ENCODE measurements at places on chromosomes 4 and X.
A peak's percentile ranks its signal among the peaks of the same experiment; 100 is the strongest.

GRCh38 chr4:170089274-170089667 lies 485 bp downstream of the AADAT start:
- DNase-seq: peak; percentile 49

DNA sequence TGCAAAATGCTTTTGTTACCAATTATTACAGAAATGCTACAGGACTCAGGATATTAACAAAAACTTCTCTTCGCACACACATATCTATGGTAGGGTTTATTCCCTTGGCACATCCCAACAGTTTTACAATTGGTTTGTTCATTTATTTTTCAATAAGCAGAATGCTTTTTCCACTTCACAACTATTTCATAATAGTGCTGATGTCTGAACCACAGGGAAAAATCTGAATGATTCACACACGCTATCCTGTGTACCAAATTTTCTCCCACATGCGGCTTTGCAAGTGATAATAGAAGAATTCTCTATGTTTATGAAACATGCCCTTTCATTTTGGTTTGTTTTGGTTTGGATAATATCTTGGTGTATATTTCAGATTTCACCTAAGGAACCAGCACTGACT lies 725.7 kb upstream of the TENM3 start:
- DNase-seq: no peak

GRCh38 chr4:7295911-7296660 lies 103.7 kb downstream of the SORCS2 start:
- DNase-seq: peak; percentile 51

- no peak for DNase-seq
Measured at GRCh38 chr4:6017030-6017429, 1.2 kb downstream of the C4orf50 start.

DNA sequence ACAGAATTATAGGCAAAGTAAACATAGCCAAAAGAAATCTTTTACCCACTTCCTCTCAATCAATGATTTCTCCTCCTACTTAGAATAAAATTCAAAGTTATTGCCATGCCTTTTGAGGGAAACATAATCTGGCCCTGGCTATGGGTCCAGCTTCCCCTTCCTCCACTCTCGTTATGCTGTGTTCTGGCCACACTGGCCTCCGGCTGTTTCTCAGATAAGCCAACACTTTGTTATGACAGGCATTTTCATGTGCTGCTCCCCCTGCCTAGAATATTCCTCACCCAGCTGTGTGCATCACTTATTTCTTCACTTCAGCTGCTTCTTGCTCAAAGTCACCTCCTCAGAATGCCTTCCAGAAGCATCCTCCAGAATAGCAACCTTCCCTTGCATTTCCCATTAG lies 386.6 kb upstream of the AADAT start:
- no peak for DNase-seq

DNA sequence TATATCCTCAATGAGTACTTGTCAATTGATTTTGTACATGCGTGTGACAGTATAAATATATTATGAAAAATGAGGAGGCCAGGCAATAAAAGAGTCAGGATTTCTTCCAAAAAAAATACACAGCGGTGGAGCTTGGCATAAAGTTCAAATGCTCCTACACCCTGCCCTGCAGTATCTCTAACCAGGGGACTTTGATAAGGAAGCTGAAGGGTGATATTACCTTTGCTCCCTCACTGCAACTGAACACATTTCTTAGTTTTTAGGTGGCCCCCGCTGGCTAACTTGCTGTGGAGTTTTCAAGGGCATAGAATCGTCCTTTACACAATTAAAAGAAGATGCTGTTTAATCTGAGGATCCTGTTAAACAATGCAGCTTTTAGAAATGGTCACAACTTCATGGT lies at the start of gene OTC:
OTC (plus strand) TSS at position 243 of the 400 bp plus-strand sequence; CDS start at position 336, 93 bp downstream.
- DNase-seq: no peak

DNA sequence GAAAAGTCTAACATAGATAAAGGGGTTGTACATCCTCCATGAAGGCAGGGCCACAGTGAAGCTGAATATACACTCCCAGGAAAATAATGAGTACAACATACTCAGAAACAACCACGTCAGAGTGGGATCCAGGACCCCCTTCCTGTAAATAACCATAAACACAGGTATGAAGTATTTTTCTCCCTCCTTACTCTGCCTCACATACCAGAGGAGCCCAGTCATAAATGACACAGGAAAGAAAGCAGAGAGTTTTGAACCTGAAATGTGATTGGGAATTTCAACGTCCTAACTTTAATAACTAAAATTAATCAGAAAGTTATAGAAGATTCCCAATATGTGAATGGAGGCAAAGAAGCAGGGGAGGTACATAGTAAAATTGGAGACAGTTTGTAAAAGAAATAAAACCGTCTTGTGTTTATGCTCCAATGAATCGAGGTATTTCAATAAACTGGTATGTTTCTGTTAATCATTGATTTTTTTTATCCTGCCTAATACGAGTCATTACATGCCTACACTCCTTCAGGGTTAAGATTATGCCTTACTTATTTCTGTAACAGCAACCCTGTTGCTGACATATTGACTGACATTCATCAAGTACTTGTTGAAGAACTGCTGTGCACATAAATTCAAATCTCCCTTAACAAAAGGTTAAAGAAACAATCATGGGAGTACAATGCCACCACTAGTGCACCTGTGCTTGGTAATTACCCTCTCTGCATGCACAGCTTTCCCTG lies 431.3 kb downstream of the KCNIP4 start:
- no peak for DNase-seq

GRCh38 chrX:107826238-107827029 lies 768 bp downstream of the MID2 start:
- peak; percentile 35 for DNase-seq

GRCh38 chr4:138297743-138298405 lies 55.7 kb upstream of the SLC7A11 start:
- DNase-seq: no peak

DNA sequence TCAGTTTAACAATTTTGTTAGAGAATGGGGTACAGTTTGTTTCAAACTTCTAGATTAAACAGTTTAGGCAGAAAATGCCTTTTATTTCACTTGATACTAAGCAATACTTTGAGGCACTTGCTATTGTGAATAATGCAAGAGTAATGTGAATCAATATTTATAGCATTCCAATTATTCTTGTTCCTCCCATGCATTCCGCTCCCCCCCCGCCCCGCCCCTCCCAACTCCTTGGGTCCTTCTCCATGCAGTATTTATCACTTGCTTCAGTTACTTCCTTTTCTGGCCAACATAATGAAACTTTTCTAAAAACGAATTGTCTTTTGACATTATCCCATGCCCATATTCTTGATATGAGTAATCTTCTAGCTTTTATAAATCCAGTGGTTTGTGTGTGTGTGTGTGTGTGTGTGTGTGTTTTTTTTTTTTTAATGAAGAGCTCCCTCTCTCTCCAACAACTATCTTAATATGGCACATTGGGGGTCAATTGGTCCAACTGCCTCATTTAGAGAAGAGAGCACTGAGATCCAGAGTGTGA lies 1.6 kb downstream of the BANK1 start:
- DNase-seq: no peak

DNA sequence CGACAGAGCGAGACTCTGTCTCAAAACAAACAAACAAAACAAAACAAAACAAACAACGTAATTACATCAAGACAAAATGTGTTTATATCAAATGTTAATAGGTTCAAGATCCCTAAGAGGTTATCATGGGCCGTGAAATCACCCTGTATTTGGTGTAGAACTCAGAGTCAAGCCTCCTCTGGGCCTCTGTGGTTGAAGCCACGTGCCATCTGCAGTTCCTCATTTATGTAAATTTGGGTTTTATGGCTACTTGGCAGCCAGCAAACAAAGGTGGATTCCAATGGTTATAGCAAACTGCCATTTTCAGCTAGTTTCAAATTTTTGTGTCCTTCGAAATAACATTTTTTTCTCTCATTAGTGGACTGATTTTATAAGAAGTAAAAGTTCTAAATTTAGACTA lies 16.4 kb downstream of the NSDHL start:
- no peak for DNase-seq

DNA sequence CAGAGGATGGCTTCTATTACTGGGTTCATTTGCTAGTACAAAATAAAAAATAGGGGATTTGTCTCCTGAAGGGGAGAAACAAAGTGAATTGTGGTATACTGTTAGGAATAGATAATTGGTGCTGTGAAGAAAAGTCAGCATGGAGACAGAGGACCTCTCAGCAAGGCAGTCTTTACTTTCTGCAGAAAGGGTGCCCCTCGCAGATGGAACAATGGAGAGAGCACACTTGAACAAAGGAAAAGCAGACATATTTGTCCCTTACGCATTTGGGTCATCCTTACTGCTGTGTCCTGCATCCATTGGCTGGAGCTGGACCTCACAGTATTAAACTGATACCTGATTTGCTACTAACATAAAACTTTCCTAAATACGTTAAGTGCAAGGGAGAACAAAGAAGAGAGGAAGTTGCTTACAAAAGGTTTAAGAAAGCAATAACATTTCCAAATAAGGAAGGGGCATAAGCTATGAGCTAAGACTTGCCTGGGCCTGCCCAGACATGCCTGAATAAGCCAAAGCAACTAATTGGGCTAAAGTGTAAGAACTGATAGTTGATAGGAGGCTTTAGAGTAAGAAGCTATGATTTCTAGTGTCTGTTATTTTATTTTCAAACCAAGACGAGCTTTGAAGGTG lies 83.8 kb downstream of the CCKAR start:
- peak; percentile 38 for DNase-seq

DNA sequence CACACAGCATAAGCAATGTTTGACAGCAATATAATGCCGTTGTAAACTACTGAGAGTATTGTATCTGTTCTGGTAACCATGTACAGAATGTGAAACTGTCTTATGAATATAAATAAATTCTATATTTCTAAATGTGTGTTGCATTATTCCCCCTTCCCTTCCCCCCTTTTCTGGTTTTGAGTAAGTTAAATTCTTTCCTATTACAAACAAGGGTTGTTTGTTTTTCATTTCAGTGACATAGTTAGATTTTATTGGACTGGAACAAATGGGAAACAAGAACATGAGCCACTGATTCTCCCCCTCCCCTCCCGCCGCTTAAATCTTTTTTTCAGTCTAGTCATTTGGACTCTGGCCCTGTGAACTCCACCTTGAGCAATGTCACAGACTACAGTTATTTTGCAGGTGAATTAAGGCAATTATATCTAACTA lies 69.8 kb downstream of the GPAT3 start:
- DNase-seq: no peak

DNA sequence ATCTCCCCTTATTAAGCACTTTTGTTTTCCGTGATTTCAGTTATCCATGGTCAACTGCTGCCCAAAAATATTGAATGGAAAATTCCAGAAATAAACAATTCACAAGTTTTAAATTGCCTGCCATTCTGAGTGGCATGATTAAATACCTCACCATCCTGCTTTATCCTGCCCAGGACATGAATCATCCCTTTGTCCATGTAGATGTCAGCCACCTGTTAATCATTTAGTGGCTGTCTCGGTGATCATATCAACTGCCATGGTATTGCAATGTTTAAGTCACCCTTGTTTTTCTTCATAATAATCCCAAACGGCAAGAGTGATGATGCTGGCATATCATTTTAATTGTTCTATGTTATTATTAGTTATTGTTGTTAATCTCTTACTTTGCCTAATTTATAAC lies 79.8 kb upstream of the LHFPL1 start:
- peak; percentile 8 for DNase-seq

GRCh38 chr4:137748616-137749015 lies 216.3 kb upstream of the PCDH18 start:
- DNase-seq: no peak

DNA sequence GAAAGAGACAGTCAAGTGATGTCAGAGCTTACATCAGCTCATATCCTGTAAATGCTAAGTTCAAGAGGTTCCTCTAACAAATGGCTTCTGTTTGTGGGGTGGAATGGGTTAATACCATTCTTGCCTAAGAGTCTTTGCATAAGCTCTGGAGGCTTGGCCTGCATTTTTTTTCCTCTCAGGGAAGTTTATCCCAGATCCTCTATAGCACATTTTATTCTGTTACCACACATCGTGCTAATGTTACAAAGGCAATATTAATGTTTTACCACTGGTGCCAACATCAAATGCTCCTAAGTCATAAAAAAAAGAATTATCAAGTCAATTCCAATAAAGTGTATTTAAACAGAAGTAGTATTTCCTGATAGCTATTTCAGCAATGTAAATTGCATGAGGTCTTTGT lies 2.9 kb upstream of the ADH6 start:
- DNase-seq: peak; percentile 6

DNA sequence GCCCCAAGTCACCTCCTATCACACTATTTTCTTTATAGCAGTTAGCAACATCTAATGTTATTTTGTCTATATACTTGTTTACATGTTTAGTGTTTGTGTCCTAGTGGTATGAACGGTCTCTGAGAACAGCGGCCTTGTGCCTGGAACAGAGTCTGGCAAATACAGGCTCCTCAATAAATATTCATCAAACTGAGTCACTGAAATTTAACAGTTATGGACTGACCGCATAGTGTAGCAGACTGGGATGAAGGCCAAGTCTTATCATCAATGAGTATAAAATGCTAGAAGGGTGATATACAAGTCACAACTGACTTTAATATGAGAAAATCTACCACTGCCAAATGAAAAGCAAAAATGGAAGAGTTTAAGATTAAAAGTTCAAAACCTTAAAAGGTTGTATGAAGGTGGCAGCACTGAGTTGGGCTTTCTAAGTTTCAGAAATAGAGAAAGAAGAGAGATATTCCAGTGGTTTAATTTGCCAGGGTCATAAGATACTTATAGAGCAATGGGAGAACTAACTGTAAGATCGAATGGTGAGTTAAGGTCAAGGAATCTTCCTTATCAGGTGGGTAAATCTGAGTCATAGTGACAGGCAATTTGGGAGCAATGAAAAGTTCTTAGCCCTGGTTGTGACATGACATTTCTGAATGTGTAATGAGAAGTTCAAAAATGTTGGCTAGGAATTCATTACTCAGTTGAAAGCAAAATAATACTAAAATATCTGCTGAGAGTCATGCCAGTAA lies 34.9 kb downstream of the ELOVL6 start:
- DNase-seq: peak; percentile 33

DNA sequence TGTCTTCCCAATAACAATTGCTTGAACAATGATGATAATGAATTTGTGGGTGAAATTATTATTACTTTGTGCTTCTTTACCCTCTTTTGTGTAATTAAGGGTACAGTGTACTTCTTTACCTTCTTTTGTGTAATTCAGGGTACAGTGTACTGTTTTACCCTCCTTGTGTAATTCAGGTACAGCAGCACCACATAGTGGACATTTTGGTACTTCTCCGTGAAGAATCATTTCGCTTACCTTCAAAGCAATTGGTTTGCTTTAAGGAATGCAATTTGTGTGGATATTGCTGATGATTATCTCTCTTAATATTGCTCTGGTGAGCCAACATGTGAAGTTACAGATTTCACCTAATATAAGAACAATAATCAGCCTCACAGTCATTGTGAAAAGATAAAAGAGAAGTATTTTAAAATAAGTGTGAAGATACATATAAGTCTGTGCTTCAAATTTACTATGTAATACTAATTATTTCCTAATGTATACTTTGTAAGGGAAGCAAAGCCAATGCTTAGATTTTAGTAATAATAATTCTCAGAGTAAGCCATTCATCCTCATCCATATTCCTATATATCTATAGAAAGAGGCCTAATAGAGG lies 27.2 kb upstream of the SEC24B start:
- DNase-seq: peak; percentile 68
